ENCODE measurements at places on chromosomes 2 and 18. TPM values are rescaled to one million over a fixed set of nuclear protein-coding genes. Genes with fewer than 3 reads are reported as not detected.

- H3K4me3 ChIP-seq: no peak overlapping the region
- H3K27ac ChIP-seq: no peak overlapping the region
Observed at GRCh38 chr2:219045937-219046550, 4.7 kb upstream of the CFAP65 start.

DNA sequence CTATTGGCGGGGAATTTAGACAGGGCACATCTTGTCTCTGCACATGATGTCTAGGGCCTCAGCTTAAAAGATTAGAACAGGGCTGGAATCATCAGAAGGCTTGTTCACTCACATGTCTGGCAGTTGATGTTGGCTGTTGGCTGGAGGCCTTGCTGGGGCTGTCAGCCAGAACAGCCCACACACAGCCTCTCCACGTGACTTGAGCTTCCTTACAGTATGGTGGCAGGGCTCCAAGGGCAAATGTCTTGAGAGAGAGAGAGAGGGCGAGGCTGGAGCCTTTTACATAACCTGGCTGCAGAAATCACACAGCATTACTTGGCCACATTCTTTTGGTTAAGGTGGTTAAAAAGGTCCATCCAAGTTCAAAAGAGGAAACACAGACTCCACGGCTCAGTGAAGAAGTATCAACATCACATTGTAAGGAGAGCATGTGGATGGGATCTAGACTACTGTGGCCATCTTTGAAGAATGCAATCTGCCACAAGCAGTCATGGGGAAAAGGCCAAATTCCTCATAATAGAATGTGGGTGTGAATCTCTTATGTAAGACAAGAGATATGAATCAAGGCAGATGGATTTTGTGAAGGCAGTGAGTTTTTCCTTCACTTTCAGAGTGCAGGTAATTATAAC, 30.4 kb downstream of the SRSF7 start:
- no peaks in the 10 kb centered on the region for H3K27me3 ChIP-seq
- DNase-seq: no peak
- H3K36me3 ChIP-seq: peaks cover 29% of the 10 kb centered on the region
- peak overlapping the region; percentile 45 for H3K27ac ChIP-seq
- peak overlapping the region; percentile 26 for H3K4me3 ChIP-seq

DNA sequence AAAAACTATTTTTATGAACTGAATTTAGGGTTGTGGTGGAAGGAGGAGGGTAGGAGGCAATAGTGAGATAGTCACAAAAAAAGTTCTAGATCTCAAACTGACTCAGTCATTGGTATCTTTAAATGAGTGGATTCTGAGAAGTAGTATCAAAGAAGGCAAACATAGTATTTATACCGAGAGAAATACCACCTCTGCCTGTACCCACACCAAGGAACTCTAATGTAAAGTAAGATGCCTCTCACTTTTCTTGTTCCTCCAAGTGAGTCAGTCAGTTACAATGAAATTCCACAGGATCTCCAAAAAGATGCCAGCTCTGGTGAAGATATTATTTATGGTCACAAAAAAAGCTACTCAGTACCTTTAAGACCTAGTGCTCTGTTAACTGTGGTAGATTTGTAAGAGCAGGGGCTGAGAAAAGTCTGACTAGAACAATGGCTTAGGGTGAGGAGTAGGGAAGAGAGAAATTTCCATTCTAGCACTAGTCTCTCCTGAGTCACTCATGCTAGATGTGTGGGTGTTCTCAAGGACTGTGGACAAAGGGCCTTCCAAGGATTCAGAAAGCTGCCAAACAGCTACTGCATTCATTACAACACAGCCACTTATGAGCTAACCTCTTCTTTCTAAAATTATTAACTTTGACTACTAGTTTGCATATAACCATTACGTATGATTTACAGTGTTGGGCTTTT, 36.3 kb downstream of the YWHAQ start:
- peak overlapping the region; percentile 78 for H3K27ac ChIP-seq
- DNase-seq: peak; percentile 28
- H3K4me3 ChIP-seq: peak overlapping the region; percentile 68
- H3K27me3 ChIP-seq: no peaks in the 10 kb centered on the region

DNA sequence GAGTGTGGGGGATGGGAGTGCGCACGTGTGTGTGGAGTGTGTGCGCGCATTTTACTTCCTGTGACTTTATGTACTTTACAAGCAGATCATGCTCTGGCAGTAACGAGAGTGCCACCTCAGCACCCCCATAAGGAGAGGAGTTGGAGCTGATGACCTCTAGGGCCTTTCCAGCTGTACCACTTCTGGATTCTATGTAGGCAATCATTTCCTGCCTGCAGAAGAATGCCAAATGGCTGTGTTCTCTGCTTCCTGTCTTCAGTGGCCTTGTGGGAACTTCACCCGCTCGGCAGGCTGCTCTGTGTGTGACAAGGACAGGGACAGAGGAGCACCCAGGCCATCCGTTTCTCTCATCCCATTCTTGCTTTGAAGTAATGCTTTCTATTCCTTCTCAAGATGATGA, 22.8 kb upstream of the ZNF385B start:
- no peak for DNase-seq
- no peak overlapping the region for H3K27ac ChIP-seq
- no peaks in the 10 kb centered on the region for H3K4me1 ChIP-seq
- no peak overlapping the region for H3K4me3 ChIP-seq
- peaks cover 15% of the 10 kb centered on the region for H3K27me3 ChIP-seq

Gene EVX2
- not detected for total RNA-seq

DNA sequence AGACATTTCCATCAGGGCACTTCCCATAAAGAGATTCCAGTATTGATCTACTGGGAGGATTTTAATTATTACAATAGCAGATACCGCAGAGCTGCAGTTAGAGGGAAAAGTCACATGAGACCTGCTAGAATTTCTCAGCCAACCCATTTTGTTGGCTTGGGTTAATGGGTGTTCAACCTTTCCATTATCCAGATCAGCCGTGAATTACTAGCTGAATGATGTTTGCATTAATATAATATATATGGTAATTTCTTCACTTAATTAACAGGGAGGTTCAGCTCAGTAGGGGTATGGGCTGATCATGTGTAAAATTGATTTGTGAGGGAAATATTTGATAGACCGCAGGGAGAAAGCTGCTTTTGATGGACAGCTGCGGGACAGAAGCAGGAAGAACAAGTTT, 56.4 kb upstream of the OTX1 start:
- DNase-seq: no peak

- no peaks in the 10 kb centered on the region for H3K4me1 ChIP-seq
- H3K27me3 ChIP-seq: no peaks in the 10 kb centered on the region
- no peak overlapping the region for H3K4me3 ChIP-seq
- H3K36me3 ChIP-seq: peaks cover 2% of the 10 kb centered on the region
Observed at GRCh38 chr2:4895371-4895770, 796.8 kb upstream of the SOX11 start.

GRCh38 chr2:170715062-170715931, at the start of gene SP5:
Gene SP5 (plus strand): TSS chr2:170715337. CDS start chr2:170715513, 176 bp downstream.
- peaks cover 77% of the 10 kb centered on the region for H3K27me3 ChIP-seq
- H3K27ac ChIP-seq: peak within 1 kb of the TSS; percentile 66
- peak; percentile 37 for DNase-seq

Gene FMNL2
- 3.5 TPM for total RNA-seq

- H3K27ac ChIP-seq: no peak overlapping the region
- H3K4me1 ChIP-seq: no peaks in the 10 kb centered on the region
- DNase-seq: no peak
- H3K4me3 ChIP-seq: no peak overlapping the region
- no peaks in the 10 kb centered on the region for H3K36me3 ChIP-seq
Observed at GRCh38 chr2:72512376-72512775, 313.5 kb downstream of the EXOC6B start.
